Fibroblast of skin of back (primary cell): ENCODE measurements at places on chromosomes 3 and 15.
A peak's percentile ranks its signal among the peaks of the same experiment; 100 is the strongest.

DNA sequence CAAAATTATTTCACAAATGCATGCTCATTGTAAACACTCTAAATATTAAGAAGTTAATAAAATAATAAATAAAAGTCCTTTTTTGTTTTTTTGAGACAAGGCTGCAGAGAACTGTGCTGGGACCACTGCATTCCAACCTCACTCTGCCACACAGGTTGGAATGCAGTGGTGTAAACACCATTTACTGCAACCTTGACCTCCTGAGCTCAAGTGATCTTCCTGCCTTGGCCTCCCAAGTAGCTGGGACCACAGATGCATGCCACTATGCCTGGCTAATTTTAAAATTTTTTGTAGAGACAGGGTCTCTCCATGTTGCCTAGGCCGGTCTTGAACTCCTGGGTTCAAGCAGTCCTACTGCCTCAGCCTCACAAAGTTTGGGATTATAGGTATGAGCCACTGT is 578.4 kb downstream of the ZIC1 start:
- no peak for DNase-seq

DNA sequence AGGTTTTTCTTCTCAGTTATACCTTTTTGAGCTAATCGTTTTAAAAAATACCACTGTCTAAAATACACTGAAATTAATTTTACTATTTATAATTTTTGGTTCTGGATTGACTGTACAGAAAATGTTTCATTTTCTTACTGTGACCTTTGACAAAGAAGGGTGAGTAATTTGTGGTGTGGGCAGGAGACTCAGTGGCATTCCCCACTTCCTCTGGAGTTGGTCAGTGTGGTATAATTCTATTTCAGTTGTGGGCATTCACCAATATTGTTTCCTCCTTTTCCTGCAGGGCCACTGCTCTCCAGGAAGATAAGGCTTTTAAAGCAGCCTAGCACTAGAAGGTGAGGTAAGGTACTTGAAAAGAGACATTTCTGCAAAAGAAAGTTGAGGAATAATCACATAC is 6.5 kb downstream of the DAG1 start:
- no peak for DNase-seq

- DNase-seq = no peak
These were observed 204.6 kb upstream of the CFAP20DC start for GRCh38 chr3:59254433-59254832.

DNA sequence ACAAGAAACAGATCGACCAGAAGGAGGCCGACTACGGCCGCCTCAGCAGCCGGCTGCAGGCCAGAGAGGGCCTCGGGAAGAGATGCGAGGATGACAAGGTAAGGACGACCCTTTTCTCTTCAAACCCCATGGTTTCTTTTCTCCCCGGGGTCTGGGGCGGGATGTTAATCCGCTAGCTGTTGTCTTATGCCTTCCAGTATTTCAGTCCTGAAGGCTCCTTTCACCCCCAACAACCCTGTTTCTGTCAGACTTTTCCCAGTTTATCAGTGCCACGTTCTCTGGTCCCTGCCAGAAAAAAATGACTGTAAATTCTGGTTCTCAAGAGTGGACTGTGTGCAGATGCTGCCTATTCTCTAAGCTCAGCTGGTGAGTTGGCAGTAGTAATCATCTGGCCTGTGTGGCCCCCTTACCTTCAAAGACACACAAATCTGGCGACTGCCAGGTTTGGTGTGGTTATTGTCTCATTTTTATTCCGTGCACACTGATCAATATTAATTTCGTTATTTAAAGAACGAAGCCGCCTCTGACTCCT is 806 bp downstream of the GOLM2 start:
- peak; percentile 5 for DNase-seq

DNA sequence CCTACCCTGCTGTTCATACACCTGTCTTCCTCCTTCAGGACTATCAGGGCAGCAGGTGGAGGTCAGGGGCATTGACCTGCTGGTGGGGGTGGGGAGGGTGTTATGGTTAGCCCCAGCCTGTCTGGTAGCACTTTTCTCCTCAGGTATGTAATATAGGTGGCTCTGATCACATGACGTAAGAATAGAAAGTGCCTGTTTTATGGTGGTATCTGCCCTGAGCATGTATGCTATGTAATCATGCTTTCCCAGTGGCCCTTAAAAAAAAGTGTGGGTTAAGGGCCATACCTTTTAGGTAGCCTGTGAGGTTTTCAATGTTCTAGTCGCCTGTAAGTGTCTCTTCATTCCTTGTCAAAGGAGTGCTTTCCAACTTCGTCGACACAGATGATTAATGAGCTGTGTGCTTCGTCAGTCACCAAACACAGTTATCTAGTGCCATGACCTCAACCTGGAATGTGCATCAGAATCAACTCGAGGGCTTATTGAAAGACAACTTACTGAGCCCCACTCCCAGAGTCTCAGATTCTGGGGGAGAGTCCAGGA is 86.3 kb downstream of the KLHL25 start:
- DNase-seq = no peak

- DNase-seq = no peak
These were observed 62.6 kb downstream of the AP4E1 start for GRCh38 chr15:50971115-50971514.

DNA sequence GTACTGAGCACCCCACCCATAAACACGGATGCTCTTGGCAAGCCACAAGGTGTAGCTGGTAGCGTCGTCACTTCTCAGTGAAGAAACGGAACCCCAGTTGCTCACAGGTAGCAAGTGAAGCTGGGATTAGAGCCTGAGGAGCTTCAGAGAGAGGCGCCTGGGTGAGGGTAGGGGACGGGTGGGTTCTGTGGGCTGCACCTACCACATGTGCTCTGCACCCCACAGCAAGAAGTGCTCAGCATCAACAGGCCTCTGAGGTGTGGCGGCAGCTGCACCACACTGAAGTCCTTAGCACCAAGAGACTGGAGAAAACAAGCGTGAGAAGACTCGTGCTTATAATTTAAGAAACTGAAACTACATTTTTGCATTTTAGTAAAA is 9.8 kb downstream of the MAP6D1 start:
- DNase-seq = no peak

- DNase-seq = peak; percentile 88
These were observed 32.5 kb downstream of the PARP15 start for GRCh38 chr3:122609798-122610559.

- no peak for DNase-seq
These were observed 937.6 kb downstream of the MCTP2 start for GRCh38 chr15:95168951-95169431.

DNA sequence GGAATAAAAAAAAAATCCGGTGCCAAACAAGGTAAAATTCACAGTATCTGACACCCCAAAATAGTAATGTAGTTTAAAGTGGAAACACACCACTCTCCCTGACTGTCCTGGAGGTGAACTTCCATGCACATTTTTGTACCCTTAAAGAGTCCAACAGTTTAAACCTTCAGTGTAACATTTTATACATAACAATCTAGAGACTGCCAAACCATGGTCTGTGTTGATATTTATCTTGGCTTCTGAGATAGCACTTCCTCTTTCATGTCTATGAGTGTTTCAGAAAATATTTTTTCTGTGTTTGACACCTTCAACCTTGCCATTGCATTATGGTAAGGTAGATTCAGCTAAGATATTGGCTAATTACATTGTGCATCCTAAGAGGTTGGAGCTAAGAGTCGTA is 13.9 kb downstream of the TMEM45A start:
- peak; percentile 26 for DNase-seq

DNA sequence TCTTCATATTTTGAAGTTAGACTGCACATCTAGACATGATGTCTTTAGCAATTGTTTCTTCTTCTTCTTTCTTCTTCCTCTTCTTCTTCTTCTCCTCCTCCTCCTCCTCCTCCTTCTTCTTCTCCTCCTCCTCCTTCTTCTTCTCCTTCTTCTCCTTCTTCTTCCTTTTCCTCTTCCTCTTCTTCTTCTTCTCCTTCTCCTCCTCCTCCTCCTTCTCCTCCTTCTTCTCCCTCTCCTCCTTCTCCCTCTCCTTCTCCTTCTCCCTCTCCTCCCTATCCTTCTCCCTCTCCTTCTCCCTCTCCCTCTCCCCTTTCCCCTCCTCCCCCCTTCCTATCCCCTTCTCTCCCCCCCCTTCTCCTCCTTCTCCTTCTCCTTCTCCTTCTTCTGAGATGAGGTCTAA is 21.9 kb downstream of the TCF12 start:
- no peak for DNase-seq

DNA sequence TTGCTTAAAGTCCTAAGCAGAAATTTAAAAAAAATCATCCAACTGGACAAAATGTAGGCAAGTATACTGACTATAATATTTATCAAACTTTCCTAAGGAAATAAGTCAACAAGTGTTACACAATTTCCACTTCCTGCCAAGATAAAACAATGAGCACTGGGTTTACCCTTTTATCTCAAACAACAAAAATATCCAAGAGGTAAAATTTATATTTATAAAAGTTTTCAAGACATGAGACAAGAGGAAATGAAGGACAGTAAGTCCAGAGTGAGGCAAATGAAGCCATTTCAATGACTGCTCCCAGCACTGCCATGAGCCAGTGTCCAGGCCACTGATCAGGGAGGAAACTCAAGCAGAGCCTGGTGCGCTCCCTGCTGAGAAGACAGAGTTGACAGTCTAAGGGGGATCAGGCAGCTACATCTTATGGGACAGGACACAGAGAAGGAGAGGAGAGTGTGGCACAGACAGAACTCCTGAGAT is 439.4 kb downstream of the RAP2B start:
- no peak for DNase-seq

DNA sequence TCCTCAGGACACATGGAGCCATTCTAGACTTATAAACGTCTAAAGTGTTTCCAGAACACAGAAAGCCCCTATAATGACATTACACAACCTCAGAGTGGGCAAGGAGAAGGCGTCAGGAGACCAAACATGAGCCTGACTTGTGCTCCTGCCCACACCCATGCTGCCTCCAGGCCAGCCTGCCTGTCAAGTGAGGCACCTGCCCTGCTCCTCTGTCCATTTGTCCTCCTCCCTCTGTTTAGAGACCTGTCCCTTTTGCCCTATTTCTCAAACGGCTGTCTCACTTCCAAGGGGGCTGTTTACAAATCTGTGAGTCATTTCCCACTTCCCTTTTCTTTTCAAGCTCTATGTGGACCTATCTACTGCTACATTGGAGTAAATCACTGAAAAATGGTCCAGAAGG is 21.0 kb downstream of the ZDHHC3 start:
- no peak for DNase-seq

- DNase-seq = peak; percentile 51
These were observed 157.9 kb downstream of the BBX start for GRCh38 chr3:107680698-107681097.

DNA sequence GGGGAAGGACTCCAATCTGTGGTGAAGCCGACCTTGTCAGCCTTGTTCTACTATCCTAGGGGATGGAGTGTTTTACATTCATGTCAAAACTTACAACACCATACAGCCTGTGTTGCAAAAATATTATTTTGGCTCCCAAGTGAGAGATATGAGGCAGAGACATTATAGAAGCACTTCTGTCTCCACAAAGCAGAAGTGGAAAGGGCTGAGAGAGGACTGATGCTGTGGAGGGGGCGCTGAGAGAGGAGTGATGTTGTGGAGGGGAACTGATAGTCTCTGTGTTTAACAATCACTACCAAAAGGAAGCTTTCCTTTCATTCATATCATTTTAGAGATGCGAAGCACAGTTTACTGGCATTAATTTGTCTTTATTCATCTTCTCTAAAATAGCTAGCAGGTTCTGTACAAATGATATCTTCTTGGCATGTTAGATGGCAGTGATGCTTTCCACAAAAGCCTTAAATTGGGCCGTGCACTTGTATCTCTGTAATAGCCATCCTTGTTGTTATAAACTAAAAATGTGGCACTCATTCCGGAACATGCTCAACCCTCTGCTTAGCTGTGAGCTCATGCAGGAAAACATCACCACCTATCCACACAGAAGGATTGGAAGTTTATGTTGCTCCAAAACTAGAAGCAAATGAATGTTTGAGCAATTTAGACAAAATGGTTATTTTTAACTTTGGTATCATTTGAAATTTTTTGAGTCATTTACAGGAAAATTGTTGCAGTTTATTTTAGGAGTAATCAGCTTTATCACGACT is 134.6 kb upstream of the TP63 start:
- DNase-seq = no peak

DNA sequence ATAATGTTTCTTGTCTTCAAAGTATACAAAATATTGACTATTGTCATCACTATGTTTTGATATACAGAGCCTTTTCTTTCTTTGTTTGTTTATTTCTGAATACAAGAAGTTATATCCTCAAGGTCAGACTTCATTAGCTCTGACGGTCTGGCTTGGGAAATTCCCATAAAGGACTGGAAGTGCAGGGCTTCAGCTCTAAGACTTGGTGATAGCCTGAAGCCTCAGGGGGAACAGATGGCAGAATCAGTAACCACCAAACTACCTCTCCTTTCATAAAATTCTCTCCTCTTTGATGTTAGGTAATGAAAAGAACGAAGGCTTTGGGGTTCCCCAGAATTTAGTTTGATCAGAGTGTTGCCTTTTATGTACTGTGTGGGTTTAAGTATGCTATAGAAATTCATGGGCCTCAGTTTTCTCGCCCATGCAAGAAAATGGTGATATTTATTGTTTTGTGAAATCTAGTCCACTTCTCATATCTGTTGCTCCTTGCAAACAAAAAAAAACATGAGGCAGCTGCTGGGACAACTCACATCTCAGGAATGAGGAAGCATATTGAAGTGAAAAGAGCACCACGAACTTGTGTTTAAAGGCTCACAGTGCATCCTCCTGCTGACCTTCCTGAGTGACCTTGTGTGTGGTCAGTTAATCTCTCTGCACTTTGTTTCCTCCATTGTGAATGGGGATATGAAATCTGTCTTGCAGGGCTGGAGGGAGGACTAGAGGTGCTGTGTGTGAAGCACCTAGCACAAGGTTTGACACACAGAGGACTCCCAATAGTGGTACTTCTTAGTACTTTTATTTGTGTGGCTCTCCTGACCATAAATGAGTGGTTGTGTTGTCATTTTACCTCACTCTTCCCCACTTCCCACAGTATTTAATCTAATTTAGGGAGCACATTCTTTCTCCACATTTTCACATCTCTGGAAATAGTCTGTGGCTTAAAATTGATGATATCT is 569.8 kb upstream of the IL12A start:
- DNase-seq = peak; percentile 26

DNA sequence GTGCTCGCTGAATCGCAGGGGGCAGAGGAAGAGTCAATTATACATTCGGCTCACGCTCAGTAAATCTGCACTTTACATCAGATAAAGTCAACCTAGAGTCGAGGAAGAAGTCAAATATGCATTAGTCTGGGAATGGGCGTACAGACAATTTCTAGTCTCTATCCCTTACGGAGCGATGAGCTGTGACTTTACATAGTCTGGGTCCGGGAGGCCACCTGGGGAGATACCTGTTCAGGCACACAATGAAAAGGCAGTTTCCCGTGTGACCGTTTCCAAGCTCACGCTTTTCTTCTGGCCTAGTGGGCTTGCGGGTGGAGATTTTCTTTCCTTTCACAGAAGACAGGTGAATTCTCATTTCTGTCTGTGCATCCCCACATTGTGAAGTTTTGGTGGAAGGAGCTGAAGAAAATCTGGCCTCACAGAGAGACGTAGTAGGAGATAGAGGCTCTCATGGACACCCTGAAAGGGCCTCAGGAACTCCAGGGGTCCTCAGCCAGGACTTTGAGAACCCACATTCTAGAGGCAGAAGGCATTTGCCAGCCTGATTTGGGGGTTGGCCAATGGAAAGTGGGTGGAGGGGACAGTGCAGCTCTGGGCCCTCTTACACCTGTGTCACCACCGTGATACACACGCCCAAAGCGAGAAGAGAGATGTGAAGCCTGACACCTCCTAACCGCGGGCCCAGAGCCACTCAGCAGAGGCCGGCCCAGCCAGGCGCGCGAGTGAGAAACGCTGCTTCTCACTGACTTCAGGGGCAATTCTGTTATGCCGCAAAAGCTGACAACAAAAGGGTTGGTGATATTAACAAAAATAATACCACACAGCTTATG is 10.7 kb upstream of the OCA2 start:
- DNase-seq = no peak

GRCh38 chr3:197440717-197441303 is 115.0 kb downstream of the BDH1 start:
- DNase-seq = no peak
